CD4-positive, alpha-beta T cell treated with Interleukin-17A for 1 hour (primary cell): ENCODE measurements at places on chromosomes 4 and X.
A peak's percentile ranks its signal among the peaks of the same experiment; 100 is the strongest.

DNA sequence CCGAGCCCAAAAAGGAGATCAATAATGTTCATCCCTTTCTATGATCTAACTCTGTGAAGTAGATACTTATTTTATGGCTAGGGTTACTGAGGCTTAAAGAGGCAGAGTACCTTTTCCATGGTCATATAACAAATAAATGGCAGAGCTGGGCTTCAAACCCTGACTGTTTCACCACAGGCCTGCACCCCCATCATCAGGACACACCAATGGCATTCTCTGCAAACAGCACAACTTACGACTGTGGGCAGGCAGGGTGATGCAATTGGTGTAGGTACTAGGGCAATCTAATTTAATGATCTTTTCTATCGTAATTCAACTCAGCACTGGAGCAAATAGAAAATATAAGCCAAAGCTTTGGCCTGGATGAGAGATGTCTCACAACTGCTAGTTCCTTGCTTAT, 118.8 kb upstream of the CBR4 start:
- no peak for DNase-seq

DNA sequence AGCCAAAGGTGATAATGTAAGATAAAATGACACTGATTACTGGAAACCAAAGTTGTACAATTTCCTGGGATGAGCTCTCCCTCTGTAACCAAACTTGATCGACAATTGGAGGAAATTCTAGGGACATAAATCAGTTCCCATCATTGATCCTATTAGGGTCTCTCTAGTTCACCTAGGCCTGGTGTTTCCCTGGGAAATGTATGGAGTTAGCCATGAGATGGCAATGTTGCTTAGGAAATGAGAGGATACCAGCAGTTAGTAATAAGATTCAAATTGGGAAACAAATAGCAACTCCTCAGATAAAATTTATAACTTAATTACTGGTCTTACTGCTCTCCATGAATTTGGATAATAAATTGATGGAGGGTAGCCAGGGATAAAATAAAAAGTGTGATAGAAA, 52.2 kb downstream of the SPATA18 start:
- DNase-seq = no peak

- DNase-seq = no peak
These were observed 1575.8 kb downstream of the STIM2 start for GRCh38 chr4:28436191-28437080.

GRCh38 chr4:113827285-113827684, 65.7 kb upstream of the CAMK2D start:
- no peak for DNase-seq

- no peak for DNase-seq
These were observed 6.3 kb downstream of the MAGED1 start for GRCh38 chrX:51899741-51900140.

- DNase-seq = no peak
These were observed 229.5 kb downstream of the SPCS3 start for GRCh38 chr4:176549161-176549865.

- no peak for DNase-seq
These were observed 500.2 kb downstream of the STIM2 start for GRCh38 chr4:27360790-27361267.

DNA sequence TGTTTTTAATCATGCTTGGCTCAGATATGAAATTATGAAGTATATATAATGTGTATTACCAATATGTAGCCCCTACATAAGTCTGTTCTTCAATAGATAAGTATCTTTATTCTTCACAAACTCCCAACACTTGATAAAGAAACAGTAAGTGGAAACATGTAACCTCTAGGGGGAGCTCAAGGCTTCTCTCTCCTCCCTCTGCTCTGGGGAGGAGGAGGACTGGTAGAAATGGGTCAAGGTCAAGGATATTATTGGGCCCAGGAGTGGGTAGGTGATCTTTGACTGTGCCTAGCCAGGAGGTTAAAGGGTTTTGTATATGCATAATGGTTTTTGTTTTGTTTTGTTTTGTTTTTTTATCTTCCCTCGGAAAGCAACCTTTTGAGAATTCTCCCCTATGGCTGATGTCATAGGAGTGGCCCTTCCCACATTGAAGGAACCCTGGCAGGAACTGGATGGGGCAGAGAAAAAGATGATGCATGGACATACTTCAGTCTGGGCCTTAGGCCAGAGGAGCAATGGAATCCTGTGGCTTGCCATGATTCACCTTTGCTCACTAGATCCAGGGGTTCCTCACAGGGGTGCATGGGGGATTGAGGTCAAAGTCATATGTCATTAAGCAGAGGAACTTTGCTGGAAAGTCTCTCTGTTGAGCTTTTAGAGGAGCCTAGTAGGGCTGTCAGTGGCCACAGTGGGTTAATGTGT, 460.3 kb downstream of the MID1IP1 start:
- peak; percentile 62 for DNase-seq

DNA sequence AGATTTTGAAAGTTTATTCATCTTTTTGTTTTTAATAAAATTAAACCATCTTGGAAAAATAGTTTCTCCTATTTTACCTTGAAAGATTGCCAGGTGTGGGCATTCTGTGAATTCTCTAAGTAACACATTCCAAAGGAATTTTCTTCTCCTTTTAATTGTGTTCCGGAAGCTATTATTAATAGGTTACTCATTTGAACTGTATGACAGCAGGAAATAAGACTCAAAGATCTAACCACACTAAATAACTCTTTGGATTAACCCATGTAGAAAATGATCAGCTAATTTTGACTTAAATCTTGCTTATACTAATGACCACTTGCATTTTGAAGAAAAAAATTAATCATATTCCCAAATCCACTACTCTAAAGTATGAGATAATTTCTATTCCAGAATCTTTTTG, 17.6 kb upstream of the CCNI start:
- no peak for DNase-seq

GRCh38 chrX:100647739-100648138, 3.7 kb downstream of the SRPX2 start:
- no peak for DNase-seq

- DNase-seq = peak; percentile 50
These were observed 85.5 kb upstream of the TET2 start for GRCh38 chr4:105061136-105061696.

- no peak for DNase-seq
These were observed 2.5 kb upstream of the PLP1 start for GRCh38 chrX:103774070-103774642.

GRCh38 chrX:122783918-122784317, 400.2 kb upstream of the GRIA3 start:
- no peak for DNase-seq

GRCh38 chr4:5893004-5893580, at the start of gene CRMP1:
Gene CRMP1 (minus strand): TSS chr4:5893086. CDS start chr4:5892969, 117 bp downstream.
- DNase-seq = no peak

- no peak for DNase-seq
These were observed 66.9 kb upstream of the PCDH7 start for GRCh38 chr4:30653291-30653690.

- no peak for DNase-seq
These were observed 307.1 kb downstream of the TEX13A start for GRCh38 chrX:104913348-104913747.

DNA sequence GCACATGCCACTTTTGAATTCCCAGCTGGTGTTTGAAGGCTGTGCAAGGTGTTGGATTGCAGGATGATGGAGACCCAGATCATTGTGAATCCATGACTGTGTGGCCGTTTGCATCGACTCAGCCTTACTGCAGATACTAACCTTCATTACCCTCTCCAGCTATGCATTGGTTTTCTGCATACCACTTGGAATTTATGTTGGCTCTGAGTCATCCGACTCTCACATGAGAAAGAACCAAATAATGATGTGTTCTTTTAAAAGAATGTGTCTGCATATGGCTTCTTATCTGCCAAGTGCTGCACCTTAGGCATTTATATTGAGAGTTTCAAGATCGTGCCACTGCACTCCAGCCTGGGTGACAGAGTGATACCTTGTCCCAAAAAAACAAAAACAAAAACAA, 106.7 kb upstream of the PRKX start:
- no peak for DNase-seq

DNA sequence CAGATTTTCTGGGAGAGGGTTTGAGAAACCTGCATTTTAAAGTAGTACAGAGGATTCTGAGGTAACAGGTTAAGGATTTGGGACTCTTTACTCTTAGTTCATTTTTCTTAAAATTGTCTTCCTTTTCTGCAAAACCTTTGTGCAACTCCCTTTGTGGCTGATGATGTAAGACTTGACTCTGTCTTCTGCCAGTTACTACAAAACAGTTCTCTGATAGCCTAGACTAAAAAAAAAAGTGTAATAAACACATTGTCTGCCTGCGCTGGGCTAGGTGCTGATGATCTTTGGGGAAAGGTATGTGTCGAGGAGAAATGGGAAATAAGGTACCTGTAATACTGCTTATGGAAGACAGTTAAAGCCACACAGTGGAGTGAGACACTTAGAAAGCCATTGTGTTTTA, 28.7 kb downstream of the IL13RA1 start:
- no peak for DNase-seq

GRCh38 chr4:66539745-66540144, 869.5 kb upstream of the EPHA5 start:
- DNase-seq = no peak
